ENCODE measurements at places on chromosomes 6 and 20.

DNA sequence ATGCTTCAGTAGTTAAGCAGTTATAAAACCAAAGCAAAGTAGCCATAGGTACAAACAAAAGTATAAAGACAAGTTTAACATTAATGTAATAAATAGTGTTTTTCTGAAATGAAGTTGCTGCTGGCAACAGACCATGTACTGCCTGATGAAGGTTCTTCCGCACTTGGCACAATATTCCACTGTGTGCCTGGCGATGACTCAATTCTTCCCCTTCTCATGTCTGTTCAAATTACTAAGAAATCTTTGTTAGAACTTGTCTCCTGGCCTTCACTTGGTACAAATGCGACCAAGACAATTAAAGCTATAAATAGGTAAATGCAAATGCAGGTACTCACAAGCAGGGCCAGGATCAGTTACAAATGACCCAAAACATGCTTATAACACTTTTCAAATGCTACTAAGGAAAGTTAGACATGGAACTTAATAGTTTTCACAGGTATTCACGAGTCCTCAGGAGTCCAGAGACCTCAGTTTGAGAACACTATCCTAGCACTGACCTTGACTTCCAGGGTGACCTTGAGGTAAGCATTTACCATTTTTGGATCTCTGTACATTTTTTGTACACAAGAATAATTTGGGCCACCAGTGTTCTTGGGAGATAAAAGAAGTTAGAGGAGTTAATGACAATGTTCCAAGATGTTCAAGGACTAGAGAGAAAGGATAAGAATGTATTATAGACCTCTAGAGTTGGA lies 8.1 kb upstream of the DDR1 start:
- no peak for DNase-seq

- no peak for DNase-seq
Observed at GRCh38 chr20:40508821-40509220, 180.2 kb downstream of the MAFB start.

DNA sequence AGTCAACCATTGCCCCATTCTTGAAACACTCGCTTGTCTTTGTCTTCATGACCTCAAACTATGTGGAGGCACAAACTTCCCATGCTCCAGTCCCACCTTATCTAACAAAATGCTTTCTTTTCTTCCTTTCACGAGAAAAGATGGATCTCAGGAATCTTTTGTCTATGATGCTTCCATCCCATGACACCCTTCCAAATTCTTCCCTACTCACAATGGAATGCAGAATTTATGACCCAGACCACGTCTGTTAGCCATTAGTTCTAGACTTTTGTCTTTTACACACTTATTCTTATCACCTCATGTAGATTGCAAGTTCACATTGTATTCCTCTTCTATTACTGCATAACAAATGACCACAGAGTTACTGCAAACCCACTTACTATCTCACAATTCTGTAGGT lies 24.2 kb upstream of the LAMP5 start:
- no peak for DNase-seq

GRCh38 chr20:5887386-5887785 lies 62.9 kb downstream of the TRMT6 start:
- no peak for DNase-seq

- DNase-seq, result no peak
Observed at GRCh38 chr20:5114403-5114802, 5.4 kb downstream of the PCNA start.

DNA sequence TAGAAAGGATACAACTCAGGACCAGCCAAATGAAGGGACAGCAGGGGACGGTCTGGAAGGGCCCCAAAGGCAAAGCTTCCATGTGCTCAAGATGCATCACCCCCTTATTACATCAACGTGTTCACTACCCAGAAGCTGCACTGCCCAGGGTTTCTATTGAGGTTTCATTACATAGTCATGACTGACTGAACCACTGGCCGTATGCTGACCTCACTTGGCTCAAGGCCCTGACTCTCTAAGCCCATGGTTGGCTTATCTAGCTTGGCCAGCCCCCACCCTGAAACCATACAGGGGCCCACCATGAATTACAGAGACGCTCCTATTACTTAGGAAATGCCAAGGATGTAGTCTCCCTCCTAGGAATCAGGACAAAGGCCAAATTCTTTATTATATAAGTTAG lies 179.4 kb downstream of the FOXC1 start:
- DNase-seq, result no peak
